SK-N-DZ (cell line): ENCODE measurements at places on chromosomes 7 and 10.
A peak's percentile ranks its signal among the peaks of the same experiment; 100 is the strongest.

GRCh38 chr7:128025819-128026218 lies 5.4 kb downstream of the LRRC4 start:
- DNase-seq = no peak

DNA sequence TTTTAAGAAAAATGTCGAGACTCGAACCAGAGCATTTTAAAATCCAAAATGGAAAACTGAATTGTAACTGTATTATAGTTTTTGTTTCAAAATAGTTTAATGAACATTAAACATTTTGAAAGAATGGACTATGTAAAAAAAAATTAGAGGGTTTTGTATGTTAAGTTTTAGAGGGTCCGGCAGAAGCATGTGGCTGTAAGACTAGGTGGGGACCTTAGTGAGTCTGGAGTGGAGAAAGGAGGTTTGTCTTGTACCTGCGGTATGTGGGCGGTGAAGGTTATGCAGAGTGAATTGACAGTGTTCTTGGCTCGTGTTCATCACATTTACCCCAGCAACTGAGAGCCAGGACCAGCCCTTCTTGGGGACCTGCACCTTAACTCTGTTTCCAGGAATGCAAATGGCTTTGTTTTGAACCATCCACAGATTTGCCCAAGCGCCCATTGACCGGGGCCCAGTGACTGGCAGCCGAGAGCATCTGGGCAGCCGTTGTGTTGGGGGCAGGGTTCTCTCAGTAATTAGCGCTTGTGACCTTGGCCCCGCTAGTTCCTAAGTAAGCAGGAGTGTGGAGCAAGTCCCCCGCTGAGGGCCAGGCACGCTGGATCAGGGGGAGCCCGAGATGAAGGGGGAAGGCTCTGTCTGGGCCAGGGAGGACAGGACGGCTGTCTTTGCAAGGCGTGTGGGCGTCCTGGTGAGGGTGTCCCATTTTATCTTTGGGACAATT lies 1.4 kb upstream of the KLF6 start:
- peak; percentile 34 for DNase-seq

DNA sequence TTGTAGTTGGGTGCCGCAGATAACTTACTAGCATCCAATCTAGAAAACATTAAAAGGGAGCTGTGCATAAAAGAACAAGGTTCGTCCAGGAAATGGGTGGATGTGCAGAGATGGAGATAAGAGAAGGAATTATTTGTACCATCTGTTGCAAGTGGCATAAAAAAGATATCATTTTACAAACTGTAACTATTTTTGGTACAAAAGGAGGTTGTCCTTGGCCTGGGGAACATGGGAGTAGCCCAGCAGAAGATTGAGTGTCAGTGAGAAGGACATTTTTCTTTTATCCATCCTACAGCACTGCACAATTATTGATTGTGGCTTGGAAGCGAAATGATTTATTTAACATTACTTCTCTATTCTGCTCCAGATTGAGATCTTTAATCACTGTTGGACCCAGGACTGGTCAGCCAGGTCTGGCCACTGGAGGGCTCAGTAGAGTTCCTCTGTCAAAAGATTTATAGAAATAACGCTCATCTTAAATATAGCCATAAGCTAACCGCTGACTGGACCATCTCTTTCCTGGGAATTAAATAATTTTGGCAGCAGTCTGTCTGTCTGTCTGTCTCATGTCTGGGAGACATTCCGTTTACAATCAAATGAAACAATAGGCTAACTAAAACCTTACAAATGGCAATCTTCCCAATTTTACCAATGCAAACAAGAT lies 254.1 kb downstream of the KIAA1217 start:
- no peak for DNase-seq

DNA sequence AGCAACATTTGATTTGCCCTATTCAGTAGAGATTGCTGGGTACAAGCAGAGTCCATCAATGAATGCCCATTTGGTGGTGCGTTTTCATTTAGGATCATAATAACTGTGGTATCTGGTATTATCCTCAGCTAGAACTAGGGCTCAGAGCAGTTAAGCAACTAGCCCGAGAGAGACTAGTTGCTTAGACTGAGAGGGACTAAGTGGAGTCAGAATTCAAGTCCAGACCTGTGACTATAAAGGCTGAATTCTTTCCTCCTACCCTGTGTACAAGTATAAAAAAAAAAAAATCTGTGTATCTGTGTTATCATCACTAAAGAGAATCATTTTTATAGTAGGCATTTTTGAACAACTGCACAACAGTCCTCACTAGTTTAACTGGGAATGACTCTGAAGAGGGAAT lies 45.3 kb upstream of the DKK1 start:
- no peak for DNase-seq

GRCh38 chr7:47253650-47254080 lies 328.2 kb downstream of the TNS3 start:
- peak; percentile 49 for DNase-seq
